ENCODE measurements at places on chromosomes 5 and 9.

DNA sequence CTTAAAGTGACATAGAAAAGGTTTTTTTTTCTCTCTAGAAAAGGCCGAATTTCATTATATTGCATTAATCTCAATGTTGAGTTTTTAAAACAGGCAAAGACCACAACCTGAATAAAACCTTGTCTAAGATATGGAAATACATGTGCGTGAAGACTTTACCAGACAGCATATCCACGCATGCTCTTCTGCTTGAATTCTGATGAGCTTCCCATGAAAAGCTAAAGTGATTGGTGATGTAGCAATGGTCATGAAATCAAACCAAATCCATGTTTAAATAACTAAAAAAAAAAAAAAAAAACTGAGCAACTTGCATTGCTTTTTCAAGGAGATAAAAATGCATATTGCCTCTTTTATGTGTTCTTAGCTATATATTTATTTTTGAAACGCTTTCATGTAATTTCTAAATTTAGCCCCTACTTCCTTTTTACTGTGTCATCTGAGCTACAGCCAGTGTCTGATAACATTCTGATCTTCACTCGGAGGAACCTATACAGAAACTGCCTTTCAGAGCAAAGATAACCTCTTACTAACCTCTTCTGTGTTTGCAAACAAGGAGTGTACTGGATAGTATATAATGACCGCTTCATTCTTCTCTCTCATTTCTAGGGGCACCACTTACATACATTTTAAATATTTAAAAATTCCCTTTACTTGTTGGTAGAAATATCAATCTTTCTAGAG, 179.1 kb upstream of the GNA14 start:
- DNase-seq, result no peak

- no peak for DNase-seq
These were observed 120.7 kb upstream of the PAPPA start for GRCh38 chr9:116032683-116033440.

DNA sequence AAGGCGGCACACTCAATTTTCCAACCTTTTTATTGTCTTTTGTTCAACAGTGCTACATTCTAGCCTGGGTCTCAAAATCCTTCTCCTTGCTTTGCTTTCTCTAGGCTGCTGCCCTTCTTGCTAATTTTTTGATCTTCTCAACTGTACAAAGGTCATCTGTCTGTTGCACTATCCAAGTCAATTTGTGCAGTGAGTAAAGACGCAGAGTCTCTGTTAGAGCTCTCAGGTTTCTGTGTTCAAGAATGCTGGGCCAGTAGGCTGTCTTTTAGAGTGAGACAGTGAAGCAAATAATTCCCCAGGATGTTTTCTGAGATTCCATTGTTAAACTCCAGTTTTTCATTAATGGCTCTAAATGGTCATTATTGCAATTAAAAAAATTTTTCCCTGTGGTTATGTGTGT, 255.7 kb upstream of the ACTBL2 start:
- no peak for DNase-seq

DNA sequence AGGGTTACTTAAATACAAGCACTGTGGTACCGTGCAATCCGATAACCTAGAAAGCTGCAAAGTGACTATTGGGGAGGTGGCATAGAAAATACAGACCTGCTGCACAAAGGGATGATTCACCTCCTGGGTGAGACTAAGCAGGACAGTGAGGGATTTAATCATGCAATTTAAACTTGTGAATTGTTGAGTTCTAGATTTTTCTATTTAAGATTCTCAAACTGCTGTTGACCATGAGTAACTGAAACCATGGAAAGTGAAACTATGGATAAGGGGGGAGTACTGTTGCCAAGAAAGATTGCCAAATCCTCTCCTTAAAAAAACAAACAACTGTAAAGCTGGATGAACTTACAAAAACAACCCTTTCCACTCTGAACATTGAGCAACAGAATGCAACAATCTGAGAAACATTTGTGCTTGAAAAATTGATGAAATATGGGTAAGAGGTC, 61.5 kb upstream of the NUDT12 start:
- DNase-seq, result no peak

DNA sequence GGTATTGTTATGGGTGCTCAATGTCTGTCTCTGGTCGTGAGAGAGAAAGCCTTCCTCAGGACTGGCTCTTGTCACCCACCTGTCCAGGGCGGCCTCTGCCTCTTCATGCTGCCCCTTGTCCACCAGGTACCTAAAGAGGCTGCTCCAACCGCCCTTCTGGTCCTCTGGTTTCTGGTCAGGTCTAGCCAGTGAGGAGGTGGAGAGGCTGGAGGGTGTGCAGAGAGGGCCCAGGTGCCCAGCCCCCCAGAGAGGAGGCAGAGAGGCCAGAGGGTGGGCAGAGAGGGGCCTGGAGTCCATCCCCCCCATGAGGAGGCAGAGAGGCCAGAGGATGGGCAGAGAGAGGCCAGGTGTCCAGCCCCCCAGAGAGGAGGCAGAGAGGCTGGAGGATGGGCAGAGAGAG, 329.8 kb upstream of the IRX4 start:
- DNase-seq, result no peak

DNA sequence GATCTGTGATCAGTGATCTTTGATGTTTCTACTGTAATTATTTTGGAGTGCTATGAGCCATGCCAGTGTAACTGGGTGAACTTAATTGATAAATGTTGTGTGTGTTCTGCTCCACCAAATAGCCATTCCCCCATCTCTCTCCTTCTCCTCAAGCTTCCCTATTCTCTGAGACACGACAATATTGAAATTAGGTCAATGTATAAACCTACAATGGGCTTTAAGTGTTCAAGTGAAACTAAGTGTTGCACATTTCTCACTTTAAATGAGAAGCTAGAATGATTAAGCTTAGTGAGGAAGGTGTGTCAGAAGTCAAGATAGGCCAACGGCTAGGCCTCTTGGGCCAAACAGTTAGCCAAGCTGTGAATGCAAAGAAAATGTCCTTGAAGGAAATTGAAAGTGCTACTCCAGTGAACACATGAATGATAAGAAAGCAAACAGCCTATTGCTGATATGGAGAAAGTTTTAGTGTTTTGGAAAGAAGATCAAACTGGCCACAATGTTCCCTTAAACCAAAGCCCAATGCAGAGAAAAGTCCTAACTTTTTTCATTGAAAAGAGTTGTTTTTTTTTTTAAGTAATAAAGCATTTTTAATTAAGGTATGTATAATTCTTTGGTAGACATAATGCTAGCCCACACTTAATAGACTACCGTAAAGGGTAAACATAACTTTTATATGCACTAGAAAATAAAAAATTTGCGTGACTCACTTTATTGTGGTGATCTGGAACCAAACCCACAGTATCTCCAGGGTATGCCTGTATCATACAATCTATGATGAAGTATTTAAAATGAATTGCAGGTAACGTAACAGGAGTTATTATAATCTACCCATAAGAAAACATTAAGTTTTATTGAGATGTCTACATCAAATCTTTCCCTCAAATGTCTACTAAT, 42.5 kb upstream of the ALDH1A1 start:
- DNase-seq, result no peak

DNA sequence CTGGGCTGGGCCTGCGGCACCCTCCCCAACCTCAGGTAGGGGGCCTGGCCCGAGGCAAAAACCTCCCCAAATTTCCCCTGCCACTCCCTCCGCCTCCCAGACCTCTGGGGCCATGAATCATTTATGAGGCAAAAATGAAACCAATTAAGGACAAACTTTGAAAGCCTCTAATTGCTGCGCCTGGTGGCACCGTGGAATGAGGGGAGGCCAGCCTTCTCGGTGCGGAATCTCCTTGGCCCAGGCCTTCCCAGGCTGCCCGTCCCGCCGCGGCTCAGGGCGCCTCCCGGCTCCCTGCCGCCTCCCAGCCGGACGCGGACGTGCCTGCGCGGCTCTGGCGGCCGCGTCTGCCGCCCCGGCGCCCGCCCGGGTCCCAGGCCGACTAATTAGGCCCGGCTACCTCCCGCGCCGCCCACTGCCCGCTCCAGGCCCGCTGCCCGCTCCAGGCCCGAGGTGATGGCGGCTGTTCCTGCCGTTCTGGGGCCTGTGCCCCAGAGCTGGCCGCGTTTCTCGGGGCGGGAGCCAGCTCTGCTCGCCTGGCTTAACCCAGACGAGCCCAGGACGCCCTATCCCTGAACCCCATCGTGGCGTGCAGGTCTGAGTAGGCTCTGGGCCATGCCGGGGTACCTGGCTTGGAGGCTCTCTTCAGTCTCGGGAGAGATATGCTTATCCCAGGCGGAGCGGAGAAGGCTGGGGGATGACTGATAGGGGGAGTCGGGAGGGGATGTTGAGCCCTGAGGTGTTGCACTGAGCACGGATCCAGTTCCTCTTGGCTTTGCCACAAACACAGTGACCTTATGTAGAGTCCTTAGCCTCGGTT, 20.1 kb downstream of the CXXC5 start:
- DNase-seq, result peak; percentile 47

Measured in activated CD4-positive, alpha-beta T cell treated with anti-CD3 and anti-CD28 coated beads, Interleukin-2, Interleukin-6, amounts not matched to agents 100 ng/mL and 50 ng/mL, durations not matched to agents 16 hours and 8 hours (primary cell).